Colonic mucosa (tissue), 4 donors: ENCODE measurements at places on chromosomes 1 and 21. TPM values are rescaled to one million over a fixed set of nuclear protein-coding genes. Genes with fewer than 3 reads are reported as not detected.
A peak's percentile ranks its signal among the peaks of the same experiment; 100 is the strongest.

GRCh38 chr1:10598389-10598702 is 123.6 kb downstream of the PEX14 start:
- DNase-seq, result no peak

- peak; percentile 67 for DNase-seq
These were observed 664 bp downstream of the BACE2 start for GRCh38 chr21:41168391-41169257.

DNA sequence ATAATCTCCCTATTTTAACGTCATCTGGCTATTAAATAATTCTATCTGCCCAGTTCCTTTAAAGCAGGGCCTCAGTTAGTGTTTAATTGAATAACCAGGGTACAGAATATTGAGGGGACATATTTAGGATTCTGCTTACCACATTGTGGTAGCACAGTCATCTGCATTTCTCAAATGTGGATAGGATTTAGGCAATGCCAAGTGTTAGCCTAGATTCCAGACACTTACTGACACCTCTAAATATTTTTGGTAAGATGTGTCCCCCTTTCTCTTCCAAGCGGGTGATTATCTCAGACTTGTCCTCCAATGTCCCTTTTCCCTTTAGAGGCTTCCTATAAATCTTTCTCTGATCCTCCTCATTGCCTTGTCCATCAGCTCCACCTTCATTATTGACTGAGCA is 160.8 kb upstream of the HOOK1 start:
- no peak for DNase-seq

Gene TMCO4
- total RNA-seq, result 44.1 TPM

- no peak for DNase-seq
These were observed 607.8 kb upstream of the ADGRL2 start for GRCh38 chr1:81192647-81193642.

Gene SNRPE
- total RNA-seq, result 146 TPM

DNA sequence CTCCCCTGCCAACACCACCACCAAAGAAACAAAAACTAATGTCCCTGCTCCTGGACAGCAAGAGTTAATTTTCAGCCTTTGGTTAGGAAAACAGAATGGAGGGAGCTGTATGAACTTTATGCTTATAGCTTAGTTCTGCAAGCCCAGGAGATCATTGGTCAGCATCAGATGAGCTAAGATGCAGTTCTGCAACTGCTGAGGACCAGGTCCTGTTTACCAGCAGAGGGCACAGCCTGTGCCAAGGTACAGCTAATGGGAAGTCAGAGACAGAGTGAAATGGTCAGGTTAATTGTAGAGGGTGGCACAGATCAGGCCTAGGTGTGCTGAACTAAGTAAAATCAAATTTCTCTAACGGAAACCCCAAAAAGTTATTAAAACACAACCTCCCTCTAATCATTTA is 161.3 kb downstream of the ROR1 start:
- no peak for DNase-seq

Gene TMEM201
- 5.1 TPM for total RNA-seq

Gene C1QB
- 72.5 TPM for total RNA-seq

- DNase-seq, result no peak
These were observed 19.0 kb downstream of the IGSF21 start for GRCh38 chr1:18126616-18127015.

GRCh38 chr1:99737016-99737415 is 29.4 kb downstream of the FRRS1 start:
- DNase-seq, result peak; percentile 37

- DNase-seq, result no peak
These were observed 79.4 kb upstream of the RUNX1 start for GRCh38 chr21:35128536-35128935.

DNA sequence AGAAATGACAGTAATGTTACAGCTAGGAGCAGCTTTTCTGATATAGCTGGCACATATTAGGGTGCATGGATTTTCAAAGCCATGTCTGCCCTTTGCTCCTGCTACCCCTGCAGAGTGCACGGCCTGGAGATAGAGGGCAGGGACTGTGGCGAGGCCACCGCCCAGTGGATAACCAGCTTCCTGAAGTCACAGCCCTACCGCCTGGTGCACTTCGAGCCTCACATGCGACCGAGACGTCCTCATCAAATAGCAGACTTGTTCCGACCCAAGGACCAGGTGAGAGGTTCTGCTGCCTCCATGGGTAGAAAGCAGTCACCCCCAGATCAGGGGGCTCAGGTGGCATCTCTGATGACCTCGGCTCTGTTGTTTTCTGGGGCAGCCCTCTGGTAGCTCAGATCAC is 9.8 kb downstream of the MTARC1 start:
- no peak for DNase-seq

- no peak for DNase-seq
These were observed 70.2 kb upstream of the GOLT1A start for GRCh38 chr1:204283711-204284651.

- DNase-seq, result no peak
These were observed 34.7 kb downstream of the S100A10 start for GRCh38 chr1:151958959-151959358.

Gene DENND2C
- total RNA-seq, result 0.84 TPM

Gene CD84
- total RNA-seq, result 1.3 TPM

- no peak for DNase-seq
These were observed 72.0 kb downstream of the VCAM1 start for GRCh38 chr1:100791586-100791985.

Gene GSTM3
- total RNA-seq, result 24.6 TPM

Gene HJV
- total RNA-seq, result not detected

GRCh38 chr1:234989019-234989418 is 139.6 kb downstream of the TOMM20 start:
- DNase-seq, result no peak

GRCh38 chr1:231923491-231924041 is 297.0 kb downstream of the DISC1 start:
- no peak for DNase-seq

Gene CD247
- total RNA-seq, result 4.9 TPM

GRCh38 chr21:36097427-36098181 is 27.8 kb downstream of the CBR1 start:
- DNase-seq, result no peak

DNA sequence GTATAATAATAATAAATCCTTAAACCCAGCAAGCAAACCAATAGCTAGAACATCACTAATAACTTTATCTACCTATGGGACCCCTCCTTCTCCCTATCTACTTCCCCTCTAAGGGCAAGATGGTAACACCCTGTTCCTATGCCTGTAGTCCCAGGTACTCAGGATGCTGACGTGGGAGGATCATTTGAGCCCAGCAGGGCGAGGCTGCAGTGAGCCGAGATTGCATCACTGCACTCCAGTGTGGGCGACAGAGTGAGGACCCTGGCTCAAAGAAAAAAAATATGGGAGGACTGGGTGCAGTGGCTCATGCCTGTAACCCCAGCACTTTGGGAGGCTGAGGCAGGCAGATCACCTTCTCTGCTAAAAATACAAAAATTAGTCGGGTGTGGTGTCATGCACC is 143.1 kb upstream of the SLC45A1 start:
- no peak for DNase-seq

Gene SLAMF9
- not detected for total RNA-seq

- DNase-seq, result no peak
These were observed 24.4 kb downstream of the C4BPA start for GRCh38 chr1:207128336-207128921.

DNA sequence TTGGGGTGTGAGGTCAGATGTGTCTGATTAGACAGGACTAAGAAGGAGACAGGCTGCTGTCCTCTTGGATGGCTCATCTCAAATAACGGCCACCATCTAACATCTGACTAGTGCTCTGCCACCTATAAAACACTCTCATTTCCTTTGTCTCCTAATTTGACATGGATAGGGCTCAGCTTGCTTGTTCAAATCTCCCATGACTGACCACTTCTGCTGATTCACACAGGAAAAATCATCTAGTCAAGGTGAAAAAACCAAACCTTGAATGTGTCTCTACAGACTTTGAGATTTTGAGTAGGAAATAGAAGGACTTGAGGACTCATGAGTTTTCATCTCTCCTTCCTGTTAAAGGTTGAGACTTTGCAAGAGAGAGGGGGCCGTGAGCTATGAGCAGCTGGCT is 150.6 kb downstream of the IER5 start:
- DNase-seq, result no peak

GRCh38 chr1:4150262-4150661 is 250.2 kb upstream of the C1orf174 start:
- no peak for DNase-seq

Gene KCNAB2
- total RNA-seq, result 4.7 TPM

- DNase-seq, result peak; percentile 56
These were observed 416 bp upstream of the RNF187 start for GRCh38 chr1:228486596-228487335.

DNA sequence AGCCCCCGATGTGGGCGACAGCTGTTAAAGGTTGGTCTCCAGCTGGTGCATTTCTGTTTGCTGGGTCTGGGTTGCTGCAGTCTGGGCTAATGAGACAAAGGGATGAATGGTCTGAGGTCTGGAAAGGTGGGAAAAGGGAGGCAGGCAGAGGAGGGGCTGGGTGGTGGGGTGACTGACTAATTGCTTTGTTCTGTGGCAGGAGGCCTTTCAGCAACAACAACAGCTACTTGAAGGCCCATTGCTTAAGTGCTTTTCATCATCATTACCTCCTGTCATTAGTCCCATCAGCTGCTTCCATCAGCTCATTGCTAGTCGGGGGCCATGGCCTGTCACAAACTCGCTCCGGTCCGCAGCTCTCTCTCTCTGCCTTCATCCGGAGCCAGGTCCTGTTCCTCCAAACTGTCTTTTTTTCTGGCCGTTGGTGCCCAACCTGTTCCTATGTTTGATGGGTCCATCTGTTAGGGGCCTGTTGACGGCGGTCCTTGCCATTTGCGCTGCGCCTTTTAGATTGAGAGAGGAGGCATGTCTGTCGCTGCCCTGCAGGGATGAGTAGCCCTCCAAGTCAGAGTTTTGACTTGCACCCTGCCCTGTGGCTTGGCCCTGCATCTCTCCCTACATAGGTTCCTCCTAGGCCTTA is 105.6 kb upstream of the PLXNA2 start:
- no peak for DNase-seq

GRCh38 chr1:68918563-68918962 is 421.7 kb upstream of the DEPDC1 start:
- no peak for DNase-seq

GRCh38 chr1:231557411-231557810 is 28.9 kb downstream of the TSNAX start:
- DNase-seq, result no peak

GRCh38 chr1:167995038-167995437 is 58.2 kb upstream of the MPC2 start:
- DNase-seq, result no peak

DNA sequence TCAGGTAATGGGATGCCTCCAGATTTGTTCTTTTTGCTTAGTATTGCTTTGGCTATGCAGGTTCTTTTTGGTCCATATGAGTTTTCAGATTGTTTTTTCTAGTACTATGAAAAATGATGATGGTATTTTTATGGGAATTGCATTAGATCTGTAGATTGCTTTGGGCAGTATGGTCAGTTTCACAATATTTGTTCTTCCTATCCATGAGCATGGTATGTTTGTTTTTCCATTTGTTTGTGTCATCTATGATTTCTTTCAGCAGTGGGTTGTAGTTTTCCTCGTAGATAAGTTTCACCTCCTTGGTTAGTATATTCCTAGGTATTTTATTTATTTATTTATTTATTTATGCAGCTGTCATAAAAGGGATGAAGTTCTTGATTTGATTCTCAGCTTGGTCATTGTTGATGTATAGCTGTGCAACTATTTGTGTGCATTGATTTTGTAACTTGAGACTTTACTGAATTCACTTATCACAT is 103.9 kb upstream of the DNAH14 start:
- no peak for DNase-seq

- no peak for DNase-seq
These were observed 12.9 kb downstream of the DNAJC11 start for GRCh38 chr1:6688757-6689156.

Gene S100A14
- total RNA-seq, result 543 TPM

DNA sequence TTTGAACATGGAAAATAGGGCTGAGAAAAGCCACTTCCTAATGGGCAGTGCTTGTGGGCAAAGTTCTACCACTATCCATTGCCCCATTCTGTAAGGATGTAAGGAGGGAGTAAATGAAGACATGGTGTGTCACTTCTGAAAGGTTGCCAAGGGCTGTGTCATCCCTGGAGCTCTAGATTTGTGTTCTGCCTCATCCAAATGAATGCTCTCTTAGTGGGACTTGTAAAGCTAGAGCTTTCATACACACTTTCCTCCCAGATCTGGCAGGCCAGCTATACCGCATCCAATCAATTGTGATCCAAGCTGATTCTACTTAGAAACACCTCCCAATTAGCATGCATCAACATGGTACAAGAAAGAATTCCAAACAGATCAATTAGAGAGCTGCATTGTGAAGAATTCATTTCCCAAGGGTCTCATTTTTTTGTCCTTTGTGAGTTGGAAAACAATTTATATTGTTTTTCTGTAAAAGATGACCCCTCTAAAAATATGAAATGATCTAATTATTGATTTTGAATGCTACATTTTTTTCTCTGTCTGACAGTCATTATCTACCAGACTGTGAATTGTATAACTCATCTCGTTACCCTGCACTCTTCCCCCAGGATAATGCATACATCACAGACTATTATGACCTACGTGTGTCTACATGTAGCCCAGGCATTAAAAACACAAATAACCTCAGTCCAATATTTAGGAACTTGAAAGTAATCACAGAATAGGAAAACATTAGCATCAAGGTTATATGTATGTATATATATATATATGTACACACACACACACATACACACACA is 117.1 kb upstream of the DUSP10 start:
- DNase-seq, result no peak

Gene KCTD3
- 33.6 TPM for total RNA-seq

GRCh38 chr1:231982871-231983587 is 356.4 kb downstream of the DISC1 start:
- DNase-seq, result no peak

DNA sequence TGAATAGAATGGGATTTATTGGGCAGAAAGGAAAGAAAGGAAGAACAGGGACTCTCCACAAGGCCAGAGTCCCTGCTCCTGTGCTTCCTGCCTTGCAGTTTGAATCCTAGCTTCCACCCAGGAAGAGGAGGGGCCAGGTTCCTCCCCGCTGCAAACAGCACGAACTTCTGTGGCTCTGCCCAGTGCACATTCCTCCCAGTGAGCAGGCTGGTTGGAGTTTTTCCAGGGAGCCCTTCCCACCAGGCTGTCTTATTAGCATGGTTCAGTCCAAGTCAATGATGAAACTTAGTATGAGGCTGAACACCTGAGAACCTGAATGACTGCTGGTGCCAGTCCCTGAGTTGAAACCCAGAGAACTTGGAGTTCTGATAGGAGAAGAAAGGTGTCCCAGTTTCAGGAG is 247.2 kb downstream of the DUSP10 start:
- DNase-seq, result no peak
